ENCODE measurements at places on chromosomes 7 and 10. TPM values are rescaled to one million over a fixed set of nuclear protein-coding genes. Genes with fewer than 3 reads are reported as not detected.

The DUSP5 gene
- polyA plus RNA-seq, result 26.3 TPM

The CFAP58 gene
- polyA plus RNA-seq, result 0.34 TPM

The SPDYE18 gene
- 0.50 TPM for polyA plus RNA-seq

The MARVELD1 gene
- 14.2 TPM for polyA plus RNA-seq

The SPDYE2B gene
- 0.02 TPM for polyA plus RNA-seq

The ATRNL1 gene
- 0.84 TPM for polyA plus RNA-seq

The GPR85 gene
- 1.3 TPM for polyA plus RNA-seq

The GLCCI1 gene
- polyA plus RNA-seq, result 29.0 TPM

The OIT3 gene
- 0.07 TPM for polyA plus RNA-seq

The SMKR1 gene
- 1.2 TPM for polyA plus RNA-seq

The ZNF365 gene
- 0.73 TPM for polyA plus RNA-seq

The SPDYE8 gene
- polyA plus RNA-seq, result 0.07 TPM

The CLEC5A gene
- polyA plus RNA-seq, result 0.46 TPM

The GARIN1A gene
- 1.4 TPM for polyA plus RNA-seq

The ABCA13 gene
- polyA plus RNA-seq, result 0.91 TPM

The TRIL gene
- polyA plus RNA-seq, result 0.32 TPM

The PPP1R3C gene
- 1.7 TPM for polyA plus RNA-seq

The CALU gene
- 22.2 TPM for polyA plus RNA-seq

The GNGT1 gene
- 3.3 TPM for polyA plus RNA-seq

The GPRIN2 gene
- 0.82 TPM for polyA plus RNA-seq

The MALRD1 gene
- polyA plus RNA-seq, result 0.27 TPM

The PGAM2 gene
- polyA plus RNA-seq, result 5.7 TPM

The CRYGN gene
- 0.34 TPM for polyA plus RNA-seq

The AKR1C4 gene
- 0.02 TPM for polyA plus RNA-seq

The HSPA14 gene
- 24.0 TPM for polyA plus RNA-seq

The NPSR1 gene
- 0.23 TPM for polyA plus RNA-seq

The FKBP6 gene
- 0.50 TPM for polyA plus RNA-seq

The FAM25A gene
- polyA plus RNA-seq, result 26.9 TPM

The TMEM168 gene
- 15.7 TPM for polyA plus RNA-seq

The FAM13C gene
- polyA plus RNA-seq, result 3.7 TPM

The HMX3 gene
- not detected for polyA plus RNA-seq

The UCN3 gene
- 0.30 TPM for polyA plus RNA-seq

The CREB5 gene
- 5.4 TPM for polyA plus RNA-seq

The MUC3A gene
- 2.3 TPM for polyA plus RNA-seq

All from thymus (tissue), 14 donors.